ENCODE measurements at places on chromosomes 6 and 20.

- no peak for DNase-seq
Observed at GRCh38 chr6:126069449-126069848, 83.1 kb downstream of the TRMT11 start.

DNA sequence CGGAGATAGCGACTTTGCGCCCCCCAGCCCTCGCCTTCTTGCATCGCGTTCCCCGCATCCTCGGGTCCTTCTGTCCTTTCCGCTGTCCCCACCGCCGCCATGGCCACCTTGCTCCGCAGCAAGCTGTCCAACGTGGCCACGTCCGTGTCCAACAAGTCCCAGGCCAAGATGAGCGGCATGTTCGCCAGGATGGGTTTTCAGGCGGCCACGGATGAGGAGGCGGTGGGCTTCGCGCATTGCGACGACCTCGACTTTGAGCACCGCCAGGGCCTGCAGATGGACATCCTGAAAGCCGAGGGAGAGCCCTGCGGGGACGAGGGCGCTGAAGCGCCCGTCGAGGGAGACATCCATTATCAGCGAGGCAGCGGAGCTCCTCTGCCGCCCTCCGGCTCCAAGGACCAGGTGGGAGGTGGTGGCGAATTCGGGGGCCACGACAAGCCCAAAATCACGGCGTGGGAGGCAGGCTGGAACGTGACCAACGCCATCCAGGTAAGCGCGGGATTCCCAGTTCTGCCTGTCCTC is 401 bp downstream of the SLC32A1 start:
- DNase-seq: no peak

GRCh38 chr6:115717062-115717461 is 343.6 kb downstream of the FRK start:
- no peak for DNase-seq

DNA sequence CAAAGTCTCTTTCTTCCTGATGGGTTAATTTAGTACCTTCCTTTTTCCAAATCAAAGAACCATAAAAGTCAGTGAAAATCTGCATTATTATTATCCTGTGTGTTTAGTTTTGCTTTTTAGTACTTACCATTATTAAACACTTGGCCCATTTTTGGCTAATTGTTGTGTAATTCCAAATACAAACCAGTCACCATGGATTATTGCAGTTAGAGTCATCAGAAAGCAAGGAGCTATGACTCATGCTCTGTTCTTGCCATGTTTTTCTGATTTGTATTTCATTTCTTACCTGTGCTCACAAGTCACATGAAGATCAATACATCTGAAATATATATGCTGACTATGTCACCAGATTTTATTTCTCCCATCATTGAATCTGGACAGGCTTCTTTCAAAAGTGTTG is 31.3 kb downstream of the SLC22A3 start:
- no peak for DNase-seq

- no peak for DNase-seq
Observed at GRCh38 chr20:21397341-21398108, at the start of gene NKX2-4. Gene NKX2-4, minus strand, starts transcription at chr20:21397526. Its CDS starts 127 bp downstream, at chr20:21397399.

- no peak for DNase-seq
Observed at GRCh38 chr6:14386668-14387067, 269.1 kb downstream of the CD83 start.

DNA sequence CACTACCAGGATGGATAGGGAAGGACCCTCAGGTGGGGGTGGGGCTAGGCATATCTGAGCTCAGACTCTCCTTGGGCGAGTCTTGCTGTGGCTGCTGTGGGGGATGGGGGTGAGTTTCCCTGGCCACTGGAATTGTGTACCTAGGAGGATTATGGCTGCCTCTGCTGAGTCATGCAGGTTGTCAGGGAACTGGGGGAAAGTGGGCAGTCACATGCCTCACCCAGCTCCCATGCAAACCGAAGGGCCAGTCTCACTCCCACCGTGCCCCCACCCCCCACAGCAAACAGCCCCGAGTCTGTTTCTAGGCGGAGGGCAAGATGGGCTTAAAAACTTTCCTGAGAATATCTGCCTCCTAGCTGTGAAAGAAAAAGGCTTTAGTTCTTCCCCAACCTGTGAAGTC is 210.3 kb upstream of the FERMT1 start:
- no peak for DNase-seq

DNA sequence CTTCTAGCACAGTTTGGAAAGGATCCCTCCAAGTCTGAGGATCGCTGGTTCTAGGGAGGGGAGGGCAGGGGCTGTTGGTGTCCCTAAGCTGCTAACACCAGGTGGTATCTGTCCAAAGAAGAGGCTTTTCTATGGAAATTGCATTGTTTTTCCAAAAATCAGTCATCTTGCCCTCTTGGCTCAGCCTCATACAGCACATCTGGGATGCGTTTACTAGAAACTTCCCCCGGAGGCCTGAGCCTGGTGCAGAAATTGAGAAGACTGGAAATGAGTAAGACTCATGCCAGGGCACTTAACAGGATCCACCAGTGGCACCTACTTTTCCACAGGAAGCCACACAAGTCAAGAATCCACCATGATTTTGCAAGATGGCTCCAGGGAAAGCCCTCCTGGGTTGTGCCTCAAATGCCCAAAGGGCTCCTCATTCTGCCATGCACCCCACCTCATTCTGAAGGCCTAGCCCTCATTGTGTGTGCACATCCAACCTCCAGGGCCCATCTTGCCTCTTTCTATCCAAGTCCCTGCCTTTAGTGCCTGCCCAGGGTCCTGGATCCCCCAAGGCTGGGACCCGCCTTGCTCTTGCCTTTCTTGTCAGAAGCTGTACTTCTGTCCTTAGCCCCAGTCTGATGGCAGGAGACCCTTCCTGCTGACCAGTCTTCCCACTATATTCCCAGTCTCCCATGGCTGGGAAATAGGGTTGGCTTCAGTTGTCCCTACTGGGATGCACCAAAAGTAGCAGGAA is 97.6 kb downstream of the MRPL14 start:
- no peak for DNase-seq

- DNase-seq: no peak
Observed at GRCh38 chr6:76831299-76831698, 632.0 kb downstream of the HTR1B start.

DNA sequence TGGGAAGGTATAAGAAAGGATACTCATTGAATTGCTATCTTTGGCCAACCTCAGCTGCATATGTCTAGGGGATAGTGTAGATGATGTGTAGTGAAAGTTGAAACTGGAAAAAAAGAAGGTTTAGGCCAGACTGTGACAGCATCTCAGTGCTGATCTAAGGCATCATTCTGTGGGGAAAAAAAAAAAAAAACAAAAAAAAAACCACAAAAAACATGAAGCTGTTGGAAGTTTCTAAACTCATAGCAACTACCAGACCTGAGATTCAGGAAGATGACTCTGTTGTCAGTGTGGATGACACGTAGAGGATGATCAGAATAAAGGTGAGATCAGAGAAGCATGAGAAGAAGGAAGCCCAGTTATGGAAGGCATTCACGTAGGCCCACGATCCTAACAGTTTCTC is 100.8 kb upstream of the CNKSR3 start:
- no peak for DNase-seq

- no peak for DNase-seq
Observed at GRCh38 chr20:56995635-56996075, 270.8 kb downstream of the BMP7 start.

- no peak for DNase-seq
Observed at GRCh38 chr20:37670351-37670791, 23.5 kb upstream of the CTNNBL1 start.

DNA sequence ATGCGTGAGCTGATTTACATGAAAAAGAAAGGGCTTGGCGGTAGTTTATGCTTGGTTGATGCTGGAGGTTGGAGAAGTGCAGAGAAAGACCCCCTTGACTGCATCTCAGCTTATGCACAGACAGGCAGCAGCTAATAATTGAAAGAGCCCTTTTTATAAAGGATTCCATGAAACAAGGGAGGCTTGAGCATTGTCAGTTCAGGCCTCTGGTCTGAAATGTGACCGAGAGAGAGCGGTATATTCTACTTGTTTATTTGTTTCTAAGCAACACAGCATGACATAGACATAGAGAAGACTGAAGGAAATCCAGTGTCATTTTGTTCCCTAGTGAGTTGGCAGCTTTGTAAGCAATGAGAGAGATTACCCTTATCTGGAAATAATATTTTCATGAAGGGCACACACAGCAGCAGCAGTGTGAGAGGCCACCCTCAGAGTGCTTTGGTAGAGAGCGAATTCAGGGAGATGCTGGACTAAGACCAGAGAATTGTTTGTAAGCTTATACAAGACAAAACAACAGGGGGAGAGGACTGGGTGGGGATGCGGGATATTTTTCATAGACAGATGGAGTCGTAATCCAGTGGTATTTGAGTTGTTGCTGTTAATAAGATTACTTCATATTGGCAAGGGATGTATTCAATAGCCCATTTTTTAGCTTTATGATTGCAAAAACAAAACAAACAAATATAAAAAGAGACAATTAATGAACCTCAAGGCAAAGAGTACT is 34.6 kb upstream of the LAMA2 start:
- DNase-seq: no peak

DNA sequence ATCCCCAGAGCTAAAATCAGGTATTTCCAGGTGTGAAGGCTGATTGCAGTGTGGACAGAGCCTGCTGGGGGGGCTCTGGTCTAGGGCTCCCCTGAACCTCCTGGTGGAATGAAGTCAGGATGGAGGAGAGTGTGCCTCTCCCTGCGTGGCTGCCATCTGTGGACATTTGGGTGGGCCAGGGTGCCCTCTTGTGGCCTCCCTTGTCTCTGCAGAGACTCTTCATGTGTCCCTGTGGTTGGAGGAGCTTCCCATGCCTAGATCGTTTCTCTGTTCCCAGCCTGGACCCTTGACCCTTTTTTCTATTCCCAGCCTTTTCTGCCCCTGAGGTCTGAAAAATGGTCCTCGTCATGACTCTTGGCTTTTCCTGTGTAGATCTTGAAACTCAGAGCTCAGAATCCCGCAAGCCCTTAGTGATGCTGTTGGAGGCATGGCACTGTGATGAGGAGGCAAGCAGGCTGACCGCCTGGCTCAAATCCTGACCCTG is 9.9 kb upstream of the PSMF1 start:
- DNase-seq: no peak

GRCh38 chr20:14055127-14055742 is 59.9 kb downstream of the MACROD2 start:
- no peak for DNase-seq

DNA sequence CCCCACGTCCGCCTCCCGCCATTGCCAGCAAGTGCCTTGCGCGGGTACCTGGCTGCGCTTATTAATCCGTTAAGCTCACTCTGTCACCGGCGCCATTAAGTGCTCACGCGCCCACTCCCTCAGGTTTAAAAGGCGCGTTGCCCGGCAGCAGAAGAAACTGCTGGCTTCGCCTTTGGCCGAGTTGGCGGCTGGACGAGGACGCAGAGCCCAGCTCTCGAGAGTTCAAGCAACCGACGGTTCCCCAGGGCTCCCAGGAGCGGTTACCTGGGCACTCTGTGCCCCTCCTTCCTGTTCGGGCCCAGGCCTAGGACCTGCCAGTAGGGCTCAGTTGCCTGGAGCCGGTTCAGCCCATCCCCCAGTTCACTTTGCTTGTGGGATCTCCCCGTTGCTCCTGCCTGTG is at the start of gene GGTLC1:
TSS of gene GGTLC1 (minus strand) at position 219 of the 400 bp plus-strand sequence. CDS start 2,168 bp downstream, outside the sequence.
- DNase-seq: no peak

- no peak for DNase-seq
Observed at GRCh38 chr20:38193586-38194105, 28.6 kb upstream of the TGM2 start.

- DNase-seq: no peak
Observed at GRCh38 chr6:151075930-151076555, 163.7 kb upstream of the AKAP12 start.

- no peak for DNase-seq
Observed at GRCh38 chr20:37804584-37805566, 98.1 kb upstream of the VSTM2L start.
